ENCODE measurements at places on chromosomes 2 and 18.

DNA sequence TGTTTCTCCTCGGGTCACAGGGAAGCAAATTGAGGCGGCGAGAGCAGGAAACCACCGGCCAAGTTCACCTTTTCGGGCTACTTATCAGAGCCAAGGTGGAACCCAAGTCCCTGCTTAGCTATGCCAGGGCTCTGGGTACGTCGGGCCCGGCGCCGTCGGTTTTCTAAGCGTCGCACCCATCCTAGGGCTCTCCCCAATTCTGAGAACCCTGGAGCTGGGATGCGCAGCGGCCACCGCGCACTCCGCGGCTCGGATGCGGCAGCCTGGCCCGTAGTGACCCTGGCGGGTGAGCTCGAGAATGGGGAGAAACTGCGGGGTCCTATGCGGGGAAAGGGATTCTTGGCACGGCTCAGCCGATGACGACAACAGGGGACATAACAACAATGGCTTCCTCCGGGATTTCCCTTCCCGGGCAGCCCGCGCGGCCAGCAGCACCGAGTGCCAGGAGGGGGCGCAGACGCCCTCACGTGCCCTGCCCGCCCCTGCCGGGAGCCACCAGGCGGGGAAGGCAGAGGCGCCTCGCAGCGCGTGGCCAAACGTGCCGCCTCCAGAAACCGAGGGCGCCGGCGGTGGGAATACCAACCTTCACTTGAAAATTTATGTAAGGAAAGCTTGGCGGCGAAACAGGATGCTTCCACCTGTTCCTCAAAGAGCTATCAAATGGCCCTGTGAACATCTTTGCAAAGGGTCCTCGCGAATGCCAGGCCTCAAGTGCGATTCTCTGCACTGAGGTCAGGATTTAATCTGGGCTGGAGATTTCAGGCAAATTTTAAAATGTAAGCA, 2.1 kb upstream of the SLC30A3 start:
- peak; percentile 54 for DNase-seq

DNA sequence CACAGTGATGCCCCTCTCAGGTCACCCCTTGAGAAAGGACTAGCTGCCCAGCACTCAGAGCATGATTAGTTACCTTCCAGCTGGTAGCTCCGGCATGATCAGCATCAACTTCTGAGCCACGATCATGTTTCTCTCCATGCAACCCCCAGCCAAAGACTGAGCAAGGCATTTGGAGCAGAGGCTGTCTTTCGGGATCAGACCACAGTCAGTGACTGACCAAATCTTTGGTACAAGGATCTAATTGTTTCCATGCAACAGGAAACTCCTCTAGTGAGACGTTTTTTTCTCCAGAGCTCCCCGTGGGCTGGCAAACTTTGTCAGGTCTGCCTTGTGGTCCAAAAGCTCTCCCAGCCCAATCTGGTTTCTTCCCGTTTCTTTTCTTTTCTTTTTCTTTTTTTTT, 244.3 kb downstream of the METTL4 start:
- no peak for DNase-seq

- DNase-seq, result no peak
These were observed 8.0 kb downstream of the PDCD1 start for GRCh38 chr2:241850544-241851324.

DNA sequence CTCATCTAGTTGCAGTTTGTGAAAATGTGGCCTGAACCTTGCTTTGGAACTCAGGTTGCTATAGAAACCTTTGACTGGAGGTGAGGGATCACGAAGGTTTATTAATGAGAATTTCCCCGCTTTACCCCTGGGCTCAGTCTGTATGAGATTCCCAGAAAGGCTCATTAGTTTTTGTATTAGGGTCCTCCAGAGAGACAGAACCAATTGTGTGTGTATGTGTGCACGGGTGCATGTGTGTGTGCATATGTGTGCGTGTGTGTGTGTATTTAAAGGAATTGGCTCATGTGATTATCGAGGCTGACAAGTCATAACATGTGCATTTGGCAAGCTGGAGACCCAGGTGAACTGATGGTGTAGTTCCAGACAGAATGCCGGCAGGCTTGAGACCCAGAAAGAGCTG, 113.8 kb upstream of the DLX2 start:
- DNase-seq, result no peak

DNA sequence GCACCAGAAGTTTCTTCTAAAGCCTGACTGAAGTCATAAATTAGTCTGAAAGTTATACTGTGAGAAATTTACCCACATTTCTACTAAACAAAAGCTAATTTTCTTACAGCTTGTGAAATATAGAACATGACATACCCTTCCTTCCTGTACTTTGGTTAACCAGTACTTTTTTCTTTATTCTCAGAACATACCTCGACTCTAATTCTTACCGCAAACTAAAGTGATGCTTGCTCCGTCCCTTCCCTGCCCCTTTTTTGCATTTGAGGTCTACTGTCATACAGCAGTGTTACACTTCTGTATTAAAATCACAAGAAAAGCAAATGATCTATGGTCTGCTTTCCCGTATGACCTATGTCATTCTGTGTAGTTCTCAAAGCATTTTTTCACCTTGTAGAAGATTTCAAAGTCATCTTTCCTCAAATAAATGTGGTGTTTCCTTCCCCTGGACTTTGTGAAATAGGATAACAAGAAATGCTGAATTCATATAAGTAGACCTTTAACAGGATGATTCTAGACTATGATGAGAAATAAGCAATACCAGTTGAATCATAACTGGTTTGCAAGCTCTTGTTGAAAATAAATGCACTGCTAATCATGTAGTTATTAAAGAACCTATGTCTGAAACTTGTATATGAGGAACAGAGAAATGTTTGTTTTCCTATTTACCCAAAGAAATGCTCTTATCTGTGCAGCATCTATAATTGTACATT, 30.4 kb downstream of the CYTIP start:
- DNase-seq, result no peak

GRCh38 chr2:86787736-86788135, 3.0 kb downstream of the CD8A start:
- DNase-seq, result no peak

GRCh38 chr2:1847846-1848598, 103.7 kb upstream of the PXDN start:
- DNase-seq, result no peak

- no peak for DNase-seq
These were observed 383.9 kb downstream of the ARHGAP15 start for GRCh38 chr2:143513081-143513480.

GRCh38 chr2:54813584-54813983, 90.1 kb downstream of the EML6 start:
- no peak for DNase-seq

DNA sequence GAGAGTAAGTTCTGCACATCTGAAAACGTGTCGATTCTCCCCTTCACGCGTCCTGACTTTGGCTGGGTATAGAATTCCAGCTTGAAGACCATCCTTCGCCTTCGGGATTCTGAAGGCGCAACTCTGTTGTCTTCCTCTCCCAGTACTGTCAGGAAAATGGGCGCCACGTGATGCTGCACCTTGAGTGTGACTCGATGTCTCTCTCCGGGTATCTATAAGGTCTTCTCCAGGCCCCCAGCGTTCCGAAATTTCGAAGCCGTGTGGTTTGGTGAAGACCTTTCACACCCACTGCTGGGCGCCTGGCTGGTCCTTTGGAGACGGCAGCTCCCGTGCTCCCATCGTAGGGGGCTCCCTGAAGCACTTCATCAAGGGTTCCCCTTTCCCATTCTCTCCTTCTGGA, 203.7 kb downstream of the HDAC4 start:
- no peak for DNase-seq

DNA sequence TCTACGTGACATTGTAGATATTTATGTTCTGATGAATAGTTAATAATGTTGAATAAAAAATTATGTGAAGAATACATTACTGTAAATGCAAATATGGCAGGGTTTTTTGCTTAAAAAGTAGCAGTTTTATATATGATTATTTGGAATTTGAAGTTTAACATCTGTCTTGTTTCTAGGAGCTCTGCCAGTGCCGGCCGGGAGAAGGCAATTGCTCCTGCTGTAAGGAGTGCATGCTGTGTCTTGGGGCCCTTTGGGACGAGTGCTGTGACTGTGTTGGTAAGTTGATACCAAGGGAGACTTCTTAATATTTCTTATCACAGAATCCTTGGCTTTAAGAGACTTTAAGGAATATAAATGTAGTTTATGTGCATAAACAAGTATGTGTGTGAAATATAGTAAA, 25.2 kb downstream of the TWSG1 start:
- DNase-seq, result no peak

DNA sequence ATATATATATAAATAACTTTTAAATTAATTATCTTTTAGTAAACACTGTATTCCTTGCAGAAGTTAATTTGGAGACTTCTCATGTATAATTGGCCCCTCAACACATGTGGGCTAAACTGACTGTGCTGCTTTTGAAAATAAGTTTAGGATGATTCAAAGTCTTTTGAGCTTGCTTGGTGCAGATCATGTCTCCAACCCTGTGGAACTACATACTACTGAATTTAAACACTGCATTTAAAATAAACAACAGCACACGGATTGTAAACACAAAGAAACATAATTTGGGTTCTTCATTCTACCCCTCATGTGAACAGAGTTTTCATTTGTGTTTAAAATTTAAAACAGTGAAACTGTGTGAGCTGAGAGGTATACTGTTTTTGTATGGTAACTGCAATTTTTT, 167.7 kb downstream of the DDX1 start:
- no peak for DNase-seq

- DNase-seq, result no peak
These were observed 119.4 kb upstream of the CTDP1 start for GRCh38 chr18:79560042-79560860.

DNA sequence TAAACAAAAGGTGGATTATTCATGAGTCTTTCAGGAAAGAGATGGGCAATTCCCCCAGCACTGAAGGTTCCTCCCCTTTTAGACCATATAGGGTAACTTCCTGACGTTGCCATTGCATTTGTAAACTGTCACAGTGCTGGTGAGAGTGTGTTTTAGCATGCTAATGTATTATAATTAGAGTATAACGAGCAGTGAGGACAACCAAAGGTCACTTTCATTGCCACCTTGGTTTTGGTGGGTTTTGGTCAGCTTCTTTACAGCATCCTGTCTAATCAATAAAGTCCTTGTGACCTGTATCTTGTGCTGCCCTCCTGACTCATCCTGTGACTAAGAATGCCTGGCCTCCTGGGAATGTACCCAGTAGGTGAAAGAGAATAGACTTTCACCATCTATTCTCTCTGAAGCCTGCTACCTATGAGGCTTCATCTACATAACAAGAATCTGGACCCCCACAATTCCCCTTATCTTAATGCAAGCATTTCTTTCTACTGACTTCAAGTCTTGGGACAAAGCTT, 148.7 kb downstream of the CABLES1 start:
- no peak for DNase-seq

DNA sequence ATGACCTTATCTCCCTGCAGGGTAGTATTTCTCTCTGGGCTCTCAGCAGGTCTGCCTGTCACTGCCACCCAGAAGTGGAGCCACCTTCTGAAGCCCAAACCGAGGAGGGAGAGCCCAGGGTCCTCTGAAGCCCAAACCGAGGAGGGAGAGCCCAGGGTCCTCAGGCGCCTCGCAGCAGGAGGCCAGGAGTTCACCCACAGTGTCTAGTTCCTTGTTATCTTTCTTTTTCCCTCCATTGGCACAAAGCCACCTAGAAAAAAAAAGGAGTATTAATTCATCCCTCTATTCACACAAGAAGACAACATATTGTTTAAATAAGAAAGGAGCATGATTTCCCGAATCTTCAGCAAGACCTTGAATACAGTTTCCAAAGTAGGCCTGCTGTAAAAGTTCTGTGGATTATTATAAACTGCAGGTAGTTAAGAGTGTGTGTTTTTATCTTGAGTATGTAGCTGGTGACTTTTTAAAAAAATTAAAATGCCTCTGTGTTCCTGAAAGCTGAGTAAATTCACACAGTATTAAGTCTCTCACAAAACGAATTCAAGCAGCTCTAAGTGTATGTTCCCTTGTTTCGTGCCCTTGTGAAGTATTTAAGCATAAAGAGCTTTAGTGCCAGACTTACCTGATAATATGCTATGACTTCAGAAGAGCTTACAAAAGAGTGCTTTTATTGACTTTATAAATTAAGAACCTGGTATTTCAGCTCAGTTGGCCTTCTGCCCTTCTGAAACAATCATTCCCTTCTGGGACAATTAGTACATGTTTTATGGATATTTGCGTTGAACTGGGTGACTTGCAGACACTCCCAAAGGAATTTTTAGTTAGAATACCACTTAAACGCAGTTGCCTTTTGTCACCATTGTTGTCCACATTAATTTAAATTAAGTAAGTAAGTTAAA, 11.7 kb upstream of the GRHL1 start:
- no peak for DNase-seq

DNA sequence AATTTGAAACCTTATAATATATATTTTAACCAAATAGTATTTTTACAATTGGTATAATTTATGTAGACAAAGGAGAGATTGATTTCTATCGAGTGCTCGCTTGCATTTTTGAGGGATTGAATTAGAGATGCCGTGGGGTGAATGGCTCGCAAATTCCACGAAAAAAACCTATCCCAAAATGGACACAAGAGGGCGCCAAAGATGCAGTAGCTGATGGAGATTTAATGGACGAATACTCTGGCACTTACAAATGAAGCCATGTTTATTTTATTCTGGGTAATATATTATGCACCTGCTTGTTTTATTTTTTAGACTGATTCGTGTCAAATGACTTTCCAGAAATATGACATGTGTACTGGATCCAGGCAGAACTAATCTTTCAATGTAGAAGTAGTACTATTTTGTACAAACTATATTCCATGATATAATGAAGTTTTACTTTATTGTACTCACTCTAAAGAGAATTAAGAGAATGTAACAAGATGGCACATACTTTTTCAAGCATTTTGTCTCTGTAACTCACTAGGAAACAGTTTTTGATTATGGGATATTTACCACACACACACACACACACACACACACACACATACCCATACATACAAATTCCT, 505.4 kb downstream of the PLCL1 start:
- DNase-seq, result no peak

- no peak for DNase-seq
These were observed 9.0 kb upstream of the YWHAQ start for GRCh38 chr2:9639740-9640343.

DNA sequence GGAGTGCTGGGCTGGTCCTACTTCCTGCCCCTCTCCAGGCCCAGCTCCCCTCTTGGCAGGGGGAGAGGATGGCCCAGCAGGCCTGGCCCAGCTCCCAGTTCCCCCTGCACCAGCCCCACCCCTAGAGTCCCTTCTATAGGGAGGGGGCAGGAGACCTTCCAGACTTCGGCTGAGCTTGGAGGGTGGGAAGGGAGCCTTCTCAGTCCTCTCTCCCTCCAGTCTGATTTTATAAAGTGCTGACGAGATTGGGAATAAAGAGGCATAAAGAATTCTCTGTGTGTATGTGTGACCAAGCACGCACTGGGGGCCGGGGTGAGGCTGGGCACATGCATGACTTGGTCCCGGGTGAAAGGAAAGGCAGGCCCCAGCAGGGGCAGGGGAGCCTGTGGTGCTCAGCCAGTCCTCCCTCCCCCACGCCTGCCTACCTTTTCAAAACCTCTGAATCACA, 5.1 kb downstream of the CHPF start:
- no peak for DNase-seq

- peak; percentile 23 for DNase-seq
These were observed 68.8 kb downstream of the SLC66A2 start for GRCh38 chr18:79882522-79883241.

GRCh38 chr2:8872821-8873432, 35.5 kb upstream of the KIDINS220 start:
- DNase-seq, result no peak

GRCh38 chr2:46530639-46531038, 51.3 kb downstream of the TMEM247 start:
- DNase-seq, result no peak
